Fibroblast of skin of right biceps (primary cell): ENCODE measurements at places on chromosomes 7 and 10.

DNA sequence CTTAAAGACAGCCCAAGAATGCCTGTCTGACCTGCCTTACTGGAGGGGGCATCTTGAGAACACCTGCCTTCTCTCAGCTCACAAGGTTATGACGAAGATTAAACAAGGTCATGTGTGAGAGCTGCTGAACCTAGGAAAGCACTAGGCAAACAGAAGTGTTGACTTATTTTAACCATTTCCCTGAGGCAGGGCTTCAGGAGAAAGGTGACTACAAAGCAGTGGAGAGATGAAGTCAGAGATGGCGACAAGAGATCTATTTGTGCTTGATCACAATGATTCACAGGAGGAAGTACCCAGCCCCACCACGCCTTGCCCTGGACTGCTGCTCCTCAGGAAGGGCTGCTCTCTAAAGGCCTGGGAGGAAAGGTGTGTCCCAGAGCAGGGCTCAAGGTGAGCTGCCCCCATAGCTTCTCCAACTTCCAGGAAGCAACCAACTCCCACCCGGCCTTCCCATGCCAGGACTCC, 27.8 kb downstream of the STN1 start:
- DNase-seq, result no peak

GRCh38 chr7:115552766-115553165, 477.8 kb downstream of the TFEC start:
- DNase-seq, result no peak

GRCh38 chr7:49718760-49719159, 54.7 kb upstream of the VWC2 start:
- DNase-seq, result no peak

- DNase-seq, result no peak
Observed at GRCh38 chr10:130341356-130341755, 205.2 kb downstream of the GLRX3 start.

DNA sequence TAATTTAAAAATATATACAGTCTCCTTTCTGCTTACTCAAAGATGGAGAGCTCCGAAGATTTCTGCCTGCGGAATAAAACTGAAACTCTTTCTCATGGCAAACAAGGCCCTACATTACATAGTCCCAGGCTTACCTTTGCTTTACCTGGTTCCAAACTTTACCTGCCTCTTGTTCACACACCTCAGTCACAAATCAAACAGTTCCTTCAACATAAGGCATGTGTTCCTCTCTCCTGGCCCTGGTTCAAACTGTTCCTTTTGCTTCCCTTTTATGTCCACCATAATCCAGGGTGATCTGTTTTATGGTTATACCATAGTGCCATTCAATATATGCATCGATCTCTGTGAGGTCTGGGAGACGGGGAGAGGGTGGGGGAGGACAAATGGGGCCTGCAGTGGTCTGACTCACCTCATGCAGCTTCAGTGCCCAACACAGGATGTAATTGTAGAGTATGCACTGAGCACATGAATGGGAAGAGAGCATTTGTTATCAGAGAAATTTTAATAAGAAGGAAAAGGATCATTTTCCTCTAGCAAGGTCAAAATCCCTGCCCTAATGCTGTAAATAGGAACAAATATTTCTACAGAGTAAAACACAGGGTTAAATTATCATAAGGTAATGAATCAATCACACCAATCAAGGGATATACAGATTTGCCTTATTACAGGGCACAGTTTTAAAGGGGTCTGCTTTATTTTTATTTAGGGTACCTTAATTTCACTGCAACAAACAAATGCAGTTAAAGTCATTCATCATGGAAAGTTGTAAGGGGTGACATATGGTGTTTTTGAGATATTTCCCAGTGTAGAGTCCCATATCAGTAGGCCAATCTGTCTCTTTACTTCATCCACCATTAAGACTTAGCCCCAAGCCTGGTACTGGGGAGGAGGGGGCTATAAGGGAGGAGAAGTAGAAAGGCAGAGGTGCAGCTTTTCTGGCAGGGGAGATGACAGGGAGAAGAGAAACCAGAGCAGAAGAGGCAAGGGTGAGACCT, 88.8 kb upstream of the PDE1C start:
- DNase-seq, result peak; percentile 63

DNA sequence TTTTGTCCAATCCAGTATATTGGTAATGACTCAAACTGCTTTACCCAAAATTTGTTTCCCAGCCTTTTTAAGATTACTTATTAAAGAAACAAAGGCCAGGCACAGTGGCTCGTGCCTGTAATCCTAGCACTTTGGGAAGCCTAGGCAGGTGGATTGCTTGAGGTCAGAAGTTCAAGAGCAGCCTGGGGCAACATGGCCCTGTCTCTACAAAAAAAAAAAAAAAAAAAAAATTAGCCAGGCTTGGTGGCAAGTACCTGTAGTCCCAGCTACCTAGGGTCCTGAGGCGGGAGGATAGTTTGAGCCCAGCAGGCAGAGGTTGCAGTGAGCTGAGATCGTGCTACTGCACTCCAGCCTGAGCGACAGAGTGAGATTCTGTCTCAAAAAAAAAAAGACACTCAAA, 7.0 kb upstream of the ARHGAP12 start:
- DNase-seq, result no peak

DNA sequence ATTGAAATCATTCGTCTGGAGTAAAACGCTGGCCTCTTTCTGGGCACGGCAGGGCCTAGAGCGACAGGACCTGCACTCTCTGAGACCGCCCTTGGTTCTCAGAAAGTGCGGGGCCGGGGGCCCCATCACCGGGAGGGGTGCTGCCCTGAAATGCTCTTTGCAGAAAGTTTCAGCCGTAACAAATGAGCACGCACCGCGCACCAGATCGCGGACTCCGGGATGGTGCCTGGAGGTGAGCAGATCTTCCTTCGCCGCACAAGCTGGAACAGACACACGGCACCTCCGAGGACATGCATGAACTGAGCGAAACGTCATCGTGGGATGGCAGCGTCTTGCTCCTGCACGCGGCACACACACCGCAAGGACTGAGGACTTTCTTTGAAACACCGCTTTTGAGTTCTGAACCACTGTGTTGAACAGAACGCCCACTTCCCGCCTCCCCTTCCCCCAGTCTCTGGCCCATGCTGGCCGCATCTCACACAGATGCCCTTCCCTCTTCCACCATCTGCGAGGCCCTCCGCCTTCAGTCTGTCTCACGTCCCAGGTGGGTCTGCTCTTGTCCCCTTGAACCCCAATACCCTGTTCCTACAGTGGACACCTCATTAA, 538.7 kb upstream of the MGMT start:
- DNase-seq, result no peak

GRCh38 chr10:79431428-79431827, 14.0 kb downstream of the ZCCHC24 start:
- peak; percentile 36 for DNase-seq

GRCh38 chr7:65731562-65732035, 141.3 kb upstream of the VKORC1L1 start:
- peak; percentile 28 for DNase-seq

DNA sequence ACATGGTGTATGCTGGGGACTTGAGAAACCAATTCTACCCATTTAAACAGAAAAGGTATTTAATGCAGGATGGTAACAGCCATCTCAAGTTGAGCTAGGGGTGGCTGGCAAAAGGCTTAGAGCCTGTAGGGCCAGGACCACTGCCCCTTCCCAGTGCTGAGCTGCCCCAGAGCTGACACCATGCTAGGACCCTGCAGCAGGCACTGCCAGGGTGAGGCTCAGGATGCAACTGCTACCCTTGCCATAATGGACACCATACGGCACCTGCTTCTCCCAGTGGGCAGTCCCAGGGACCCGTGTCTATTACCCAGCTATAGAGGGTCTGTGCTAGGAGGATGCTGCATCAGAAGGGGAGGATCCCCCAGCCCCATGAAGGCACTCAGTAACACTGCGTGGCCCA, 160.7 kb upstream of the ADCY1 start:
- no peak for DNase-seq

- DNase-seq, result no peak
Observed at GRCh38 chr7:122027058-122027457, 117.0 kb downstream of the AASS start.

GRCh38 chr7:24609059-24609458, 35.8 kb downstream of the PALS2 start:
- peak; percentile 2 for DNase-seq

DNA sequence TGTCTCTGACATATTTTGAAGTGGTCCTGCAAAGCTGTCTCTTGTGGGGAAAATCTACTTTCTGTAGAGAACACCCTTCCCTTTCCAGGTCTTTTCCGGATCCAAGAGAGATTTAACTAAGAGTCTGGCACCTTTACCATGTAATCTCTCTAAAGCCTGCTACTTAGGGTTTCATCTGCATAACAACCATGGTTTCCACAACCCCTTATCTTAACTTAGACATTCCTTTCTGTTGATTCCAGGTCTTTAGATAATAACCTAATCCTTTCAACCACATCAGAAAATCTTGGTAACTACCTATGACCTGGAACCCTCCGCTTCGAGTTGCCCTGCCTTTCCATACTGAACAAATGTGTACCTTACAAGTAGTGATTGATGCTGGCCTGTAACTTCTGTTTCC, 243.6 kb upstream of the PTER start:
- DNase-seq, result no peak

GRCh38 chr10:91820144-91820543, 21.9 kb downstream of the TNKS2 start:
- DNase-seq, result no peak

GRCh38 chr10:34626158-34626880, 188.8 kb downstream of the PARD3 start:
- DNase-seq, result peak; percentile 29

GRCh38 chr10:3389130-3389529, 216.5 kb upstream of the PITRM1 start:
- DNase-seq, result no peak

DNA sequence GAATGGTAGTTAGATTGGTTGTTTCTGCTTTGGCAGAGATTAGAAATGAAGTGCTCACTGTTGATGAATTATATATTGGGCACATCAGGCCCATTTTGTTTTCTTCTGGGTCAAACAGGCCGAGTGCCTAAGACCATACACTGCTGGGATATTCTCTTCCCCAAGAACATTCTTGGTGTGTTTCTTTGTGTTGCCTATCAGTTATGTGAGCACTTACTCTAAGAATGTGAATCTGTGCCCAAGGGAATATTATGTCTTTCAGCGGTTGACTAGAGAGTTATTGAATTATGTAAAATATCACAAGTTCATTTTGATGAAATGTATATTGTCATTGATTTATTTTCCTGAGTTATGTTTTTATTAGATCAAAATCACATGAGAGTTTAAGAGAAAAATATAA, 255.5 kb upstream of the SMIM30 start:
- DNase-seq, result peak; percentile 40

- no peak for DNase-seq
Observed at GRCh38 chr10:70426823-70427222, 14.7 kb downstream of the NODAL start.

GRCh38 chr7:101245147-101245668, 327 bp upstream of the FIS1 start:
- DNase-seq, result no peak

- no peak for DNase-seq
Observed at GRCh38 chr10:95428701-95429100, 132.5 kb downstream of the SORBS1 start.

DNA sequence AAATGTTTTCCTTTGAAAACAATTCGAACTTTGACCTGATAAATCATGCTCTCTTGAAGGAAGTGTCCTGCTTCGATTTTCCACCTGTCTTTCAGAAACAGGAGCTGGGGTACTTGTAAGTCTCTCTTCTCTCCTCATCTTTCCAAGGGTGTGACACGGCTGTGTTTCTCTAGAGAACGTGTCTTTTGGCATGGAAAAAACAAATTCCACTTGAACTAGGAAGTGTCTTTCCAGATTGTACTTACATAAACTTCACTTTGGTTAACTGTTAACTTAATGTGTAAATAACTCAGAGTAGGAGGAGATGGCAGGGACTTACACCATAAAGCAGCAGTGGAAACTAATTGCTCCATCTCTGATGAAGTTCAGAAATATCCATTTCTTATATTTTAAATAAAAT, 4.2 kb upstream of the CALCR start:
- no peak for DNase-seq

DNA sequence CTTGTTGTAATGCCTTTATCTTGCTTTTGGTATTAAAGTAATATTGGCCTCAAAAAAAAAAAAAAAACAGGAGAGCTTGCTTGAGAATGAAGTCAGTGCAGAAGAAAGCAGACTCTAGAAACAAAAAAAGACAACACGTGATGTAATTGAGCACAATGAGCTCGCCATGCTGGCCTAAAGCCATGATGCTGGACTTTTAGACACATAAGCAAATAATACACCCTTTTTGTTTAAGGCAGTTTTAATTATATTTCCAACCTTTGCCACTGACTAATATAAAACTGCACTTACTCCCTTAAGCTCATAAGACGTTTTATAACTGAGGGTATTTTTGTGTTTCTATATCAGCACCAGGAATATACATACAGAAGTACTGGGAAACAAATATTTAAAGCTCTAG, 798.3 kb downstream of the KCNMA1 start:
- DNase-seq, result no peak

DNA sequence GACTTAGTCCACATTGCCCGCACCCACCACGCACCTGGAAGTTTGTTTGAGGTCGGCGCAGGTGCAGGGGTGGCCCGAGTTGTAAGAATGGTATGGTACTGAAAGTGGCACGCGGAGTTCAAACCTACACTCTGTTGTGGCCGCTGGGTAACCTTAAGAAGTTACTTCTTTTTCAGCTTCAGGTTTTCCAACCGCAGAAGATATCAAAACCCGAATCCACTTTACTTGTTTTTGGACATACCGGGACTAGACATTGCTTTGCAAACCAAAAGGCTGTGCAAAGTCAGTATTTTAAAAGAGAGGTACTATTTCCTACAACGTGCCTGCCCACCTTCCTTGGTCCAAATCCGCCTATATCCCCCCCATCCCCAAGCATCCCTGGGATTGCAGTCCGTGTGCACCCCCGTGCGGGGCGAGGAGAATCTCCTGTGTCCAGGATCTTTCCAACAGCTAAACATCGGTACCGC, 1.0 kb downstream of the IGFBP3 start:
- no peak for DNase-seq

- DNase-seq, result no peak
Observed at GRCh38 chr7:115128154-115128553, 206.3 kb downstream of the MDFIC start.

GRCh38 chr7:134828361-134828760, 48.9 kb downstream of the CALD1 start:
- DNase-seq, result peak; percentile 64

GRCh38 chr7:35729061-35729783, 34.3 kb upstream of the HERPUD2 start:
- DNase-seq, result no peak

- DNase-seq, result peak; percentile 12
Observed at GRCh38 chr10:11328264-11329061, 283.0 kb downstream of the USP6NL start.

DNA sequence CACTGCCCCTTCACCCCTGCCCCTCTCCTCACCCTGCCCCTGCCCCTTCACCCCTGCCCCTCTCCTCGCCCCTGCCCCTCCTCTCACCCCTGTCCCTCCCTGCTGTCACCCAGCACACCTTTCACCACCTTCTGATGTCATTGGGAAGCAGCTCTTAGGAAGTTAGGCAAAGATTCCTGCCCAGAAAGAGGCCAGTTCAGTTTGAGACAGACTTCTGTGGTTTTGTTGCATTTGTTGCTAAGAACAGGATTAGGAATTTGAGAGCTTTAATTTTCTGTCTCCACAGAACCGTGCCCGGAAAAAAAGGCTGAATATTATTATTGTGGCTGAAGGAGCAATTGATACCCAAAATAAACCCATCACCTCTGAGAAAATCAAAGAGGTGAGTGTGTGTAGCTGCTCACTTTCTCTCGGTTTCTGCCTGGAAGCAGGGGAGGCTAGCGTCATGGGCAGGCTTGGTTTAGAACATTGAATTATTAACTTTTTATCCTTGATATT, 39.6 kb downstream of the PFKP start:
- DNase-seq, result peak; percentile 43
